ENCODE measurements at places on chromosomes 4 and X. TPM values are rescaled to one million over a fixed set of nuclear protein-coding genes. Genes with fewer than 3 reads are reported as not detected.

The NLGN4X gene
- 1.9 TPM for polyA plus RNA-seq

The FMR1NB gene
- polyA plus RNA-seq: not detected

The EDA gene
- 3.3 TPM for polyA plus RNA-seq

The SYP gene
- polyA plus RNA-seq: 3.1 TPM

The PDLIM3 gene
- 19.1 TPM for polyA plus RNA-seq

The SAGE1 gene
- 0.04 TPM for polyA plus RNA-seq

The KIAA1210 gene
- polyA plus RNA-seq: 1.2 TPM

The CTAG1A gene
- polyA plus RNA-seq: not detected

The SPANXB1 gene
- polyA plus RNA-seq: not detected

The HMGN5 gene
- 43.5 TPM for polyA plus RNA-seq

The EGFL6 gene
- polyA plus RNA-seq: 63.5 TPM

The RADX gene
- polyA plus RNA-seq: 14.6 TPM

The DCAF12L1 gene
- 0.55 TPM for polyA plus RNA-seq

The CCDC160 gene
- polyA plus RNA-seq: 2.2 TPM

DNA sequence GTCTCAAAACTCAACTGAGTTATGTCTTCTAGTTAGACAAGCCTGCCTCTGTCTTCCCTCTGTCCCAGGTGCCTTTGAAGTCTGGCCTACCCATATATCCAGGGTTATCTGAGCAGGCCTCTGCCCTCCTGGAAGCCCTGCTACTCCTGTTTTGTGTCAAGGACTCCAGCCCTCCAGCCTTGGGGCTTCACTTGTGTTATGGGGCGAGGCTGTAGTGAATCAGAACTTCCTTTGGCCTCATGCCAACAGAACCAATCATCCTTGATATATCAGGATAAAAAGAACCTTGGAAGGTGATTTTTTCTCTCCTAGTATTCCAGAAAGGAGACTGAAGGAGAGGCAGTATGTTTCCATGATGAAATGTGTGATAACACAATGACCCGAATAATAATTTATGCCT, 8.9 kb upstream of the ADGRG4 start:
- no peak for DNase-seq

DNA sequence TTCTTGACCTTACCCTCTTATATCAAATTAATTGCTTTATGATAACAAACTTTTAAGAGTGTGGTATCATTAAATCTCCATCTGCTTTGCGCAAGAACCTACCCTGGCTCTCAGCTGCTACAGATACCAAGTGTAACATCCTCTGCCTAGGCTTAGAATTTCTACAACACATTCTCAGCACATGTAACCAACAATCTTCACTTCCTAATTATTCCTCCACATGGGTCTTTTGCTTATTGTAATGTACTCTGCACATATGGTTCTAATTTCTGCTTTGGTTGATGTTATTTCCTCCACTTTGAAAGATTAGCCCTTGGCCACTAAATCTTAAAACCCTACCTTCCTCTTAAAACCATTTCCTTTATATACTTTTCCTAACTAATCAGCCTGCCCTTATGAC, 242.4 kb downstream of the ARHGAP24 start:
- no peak for DNase-seq

GRCh38 chr4:21649391-21650090, 299.0 kb downstream of the KCNIP4 start:
- no peak for DNase-seq

DNA sequence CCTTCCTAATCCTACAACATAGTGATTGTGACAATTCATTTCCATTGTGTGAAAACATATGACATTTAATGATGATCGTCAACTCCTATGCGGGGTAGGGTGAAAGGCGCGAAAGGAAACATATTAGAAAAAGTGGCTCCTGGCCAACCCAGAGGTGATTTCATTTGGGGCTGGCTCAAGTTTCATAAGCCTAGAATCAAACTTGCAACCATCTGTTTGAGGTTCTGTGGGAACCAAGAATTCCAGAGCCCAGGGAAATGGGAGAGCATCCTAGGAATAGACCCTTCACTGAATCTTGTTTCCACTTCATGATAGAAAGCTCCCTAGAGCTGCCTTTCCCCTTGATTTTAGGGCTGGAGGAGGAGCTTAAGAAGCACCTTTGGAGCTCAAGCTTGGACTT, 101.3 kb upstream of the EGFL6 start:
- DNase-seq: no peak

GRCh38 chr4:152075253-152075928, 314.6 kb upstream of the GATB start:
- DNase-seq: no peak

- no peak for DNase-seq
These were observed 82.6 kb downstream of the GPC4 start for GRCh38 chrX:133332737-133333136.

DNA sequence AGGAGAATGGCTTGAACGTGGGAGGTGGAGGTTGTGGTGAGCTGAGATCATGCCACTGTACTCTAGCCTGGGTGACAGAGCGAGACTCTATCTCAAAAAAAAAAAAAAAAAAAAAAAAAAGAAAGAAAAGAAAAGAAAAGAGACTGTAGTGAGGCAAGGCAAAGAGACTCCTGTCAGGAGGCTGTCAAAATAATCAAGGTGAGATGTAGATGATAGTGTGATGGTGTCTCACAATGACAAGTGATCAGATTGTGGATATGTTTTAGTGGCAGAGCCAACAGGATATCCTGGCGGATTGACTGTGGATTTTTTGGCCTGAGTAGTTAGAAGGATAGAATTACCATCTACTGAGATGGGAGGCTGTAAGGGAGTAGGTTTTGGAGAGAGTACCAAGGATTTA, 12.6 kb downstream of the TRPC5OS start:
- no peak for DNase-seq

- DNase-seq: no peak
These were observed 259.5 kb upstream of the SLC7A11 start for GRCh38 chr4:138501614-138502013.

GRCh38 chrX:14355556-14355955, 173.8 kb upstream of the GLRA2 start:
- DNase-seq: no peak

- DNase-seq: no peak
These were observed 346.4 kb upstream of the FAM241A start for GRCh38 chr4:111798840-111799239.

GRCh38 chr4:39730072-39730471, 32.1 kb downstream of the UBE2K start:
- no peak for DNase-seq

GRCh38 chr4:71211748-71212147, 127.1 kb upstream of the SLC4A4 start:
- DNase-seq: no peak

- DNase-seq: no peak
These were observed 2.5 kb upstream of the GABRA2 start for GRCh38 chr4:46392421-46392820.

GRCh38 chr4:11904846-11905739, 476.4 kb upstream of the HS3ST1 start:
- no peak for DNase-seq

GRCh38 chr4:1405636-1406393, 427 bp downstream of the NKX1-1 start:
- DNase-seq: no peak

DNA sequence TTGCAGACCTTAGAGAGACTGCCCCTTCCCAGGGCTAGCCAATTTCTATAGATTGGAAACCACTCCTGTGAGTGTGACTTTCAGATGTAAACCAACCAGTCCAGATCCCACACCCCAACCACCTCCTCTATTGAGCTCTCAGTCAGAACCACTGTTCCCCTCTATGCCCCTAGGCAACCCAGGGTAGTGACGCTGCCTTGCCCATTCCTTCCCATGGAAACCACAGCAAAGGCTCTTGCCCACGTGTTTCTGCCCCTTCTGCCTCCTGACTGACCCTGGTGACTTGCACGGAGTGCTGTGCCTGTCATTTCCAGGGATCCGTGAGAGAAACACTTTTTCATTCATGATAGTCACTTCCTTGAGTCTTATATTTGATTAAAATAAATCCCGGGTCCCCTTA, 32.4 kb downstream of the CYTL1 start:
- DNase-seq: no peak

GRCh38 chr4:177108708-177109107, 201.0 kb upstream of the NEIL3 start:
- peak; percentile 5 for DNase-seq

DNA sequence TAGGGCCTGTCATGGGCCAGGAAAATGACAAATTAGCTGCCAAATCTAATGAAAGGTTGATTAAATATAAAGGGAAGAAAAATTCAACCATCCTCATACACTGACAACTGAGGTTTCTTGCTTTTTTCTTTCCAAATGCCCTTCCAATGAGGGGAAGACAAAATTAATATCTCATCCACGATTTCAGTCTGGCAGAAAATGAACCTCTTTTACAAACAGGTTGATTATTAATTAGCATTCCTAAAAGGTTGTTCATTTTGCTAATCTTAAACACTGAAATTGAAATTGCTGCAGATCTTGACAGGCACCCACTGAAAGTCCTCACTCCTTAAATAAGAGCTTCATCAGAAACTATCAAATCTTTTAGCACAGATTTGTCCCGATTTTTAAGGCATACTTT, 45.5 kb downstream of the NPFFR2 start:
- no peak for DNase-seq

DNA sequence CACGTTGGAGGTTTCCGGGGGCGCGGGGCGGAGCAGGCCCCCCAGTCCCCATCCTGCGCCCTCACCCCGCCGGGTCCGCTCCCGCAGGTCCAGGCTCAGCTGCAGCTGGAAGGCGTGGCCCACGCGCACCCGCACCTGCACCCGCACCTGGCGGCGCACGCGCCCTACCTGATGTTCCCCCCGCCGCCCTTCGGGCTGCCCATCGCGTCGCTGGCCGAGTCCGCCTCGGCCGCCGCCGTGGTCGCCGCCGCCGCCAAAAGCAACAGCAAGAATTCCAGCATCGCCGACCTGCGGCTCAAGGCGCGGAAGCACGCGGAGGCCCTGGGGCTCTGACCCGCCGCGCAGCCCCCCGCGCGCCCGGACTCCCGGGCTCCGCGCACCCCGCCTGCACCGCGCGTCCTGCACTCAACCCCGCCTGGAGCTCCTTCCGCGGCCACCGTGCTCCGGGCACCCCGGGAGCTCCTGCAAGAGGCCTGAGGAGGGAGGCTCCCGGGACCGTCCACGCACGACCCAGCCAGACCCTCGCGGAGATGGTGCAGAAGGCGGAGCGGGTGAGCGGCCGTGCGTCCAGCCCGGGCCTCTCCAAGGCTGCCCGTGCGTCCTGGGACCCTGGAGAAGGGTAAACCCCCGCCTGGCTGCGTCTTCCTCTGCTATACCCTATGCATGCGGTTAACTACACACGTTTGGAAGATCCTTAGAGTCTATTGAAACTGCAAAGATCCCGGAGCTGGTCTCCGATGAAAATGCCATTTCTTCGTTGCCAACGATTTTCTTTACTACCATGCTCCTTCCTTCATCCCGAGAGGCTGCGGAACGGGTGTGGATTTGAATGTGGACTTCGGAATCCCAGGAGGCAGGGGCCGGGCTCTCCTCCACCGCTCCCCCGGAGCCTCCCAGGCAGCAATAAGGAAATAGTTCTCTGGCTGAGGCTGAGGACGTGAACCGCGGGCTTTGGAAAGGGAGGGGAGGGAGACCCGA, 14.0 kb downstream of the SHOX start:
- DNase-seq: no peak

DNA sequence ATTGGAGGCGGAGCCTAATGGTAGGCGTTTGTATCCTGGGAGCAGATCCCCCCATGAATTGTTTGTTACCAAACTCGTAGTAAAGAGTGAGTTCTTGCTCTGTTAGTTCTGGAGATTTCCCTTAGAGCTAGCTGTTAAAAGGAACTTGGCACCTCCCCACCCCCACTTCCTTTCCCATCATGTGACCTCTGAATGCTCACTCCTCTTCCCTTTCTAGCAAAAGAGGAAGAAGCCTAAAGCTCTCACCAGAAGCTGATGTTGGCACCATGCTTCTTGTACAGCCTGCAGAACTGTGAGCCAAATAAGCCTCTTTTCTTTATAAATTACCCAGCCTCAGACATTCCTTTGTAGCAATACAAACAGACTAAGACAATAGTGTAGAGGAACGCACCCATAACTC, 13.8 kb upstream of the ATOH1 start:
- DNase-seq: no peak

DNA sequence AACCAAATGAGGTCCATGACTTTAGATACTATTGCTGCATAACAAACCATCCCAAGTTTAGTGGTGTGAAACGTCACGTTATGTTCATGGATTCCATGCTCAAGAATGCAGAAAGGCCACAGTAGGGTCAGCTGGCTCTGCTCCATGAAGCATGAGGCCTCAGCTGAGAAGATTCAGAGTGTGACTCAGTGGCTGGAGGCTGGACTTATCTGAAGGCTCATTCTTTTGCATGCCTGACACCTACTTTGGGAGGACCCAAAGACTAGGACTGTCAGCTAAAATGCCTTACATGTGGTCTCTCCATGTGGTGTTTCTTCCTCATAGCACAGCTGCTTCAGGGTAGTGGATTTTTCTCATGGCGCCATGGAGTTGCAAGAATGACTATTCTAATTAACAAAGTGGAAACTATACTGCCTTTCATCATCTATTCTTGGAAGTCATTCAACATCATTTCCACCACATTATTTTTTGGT, 11.5 kb upstream of the CCDC149 start:
- peak; percentile 42 for DNase-seq

DNA sequence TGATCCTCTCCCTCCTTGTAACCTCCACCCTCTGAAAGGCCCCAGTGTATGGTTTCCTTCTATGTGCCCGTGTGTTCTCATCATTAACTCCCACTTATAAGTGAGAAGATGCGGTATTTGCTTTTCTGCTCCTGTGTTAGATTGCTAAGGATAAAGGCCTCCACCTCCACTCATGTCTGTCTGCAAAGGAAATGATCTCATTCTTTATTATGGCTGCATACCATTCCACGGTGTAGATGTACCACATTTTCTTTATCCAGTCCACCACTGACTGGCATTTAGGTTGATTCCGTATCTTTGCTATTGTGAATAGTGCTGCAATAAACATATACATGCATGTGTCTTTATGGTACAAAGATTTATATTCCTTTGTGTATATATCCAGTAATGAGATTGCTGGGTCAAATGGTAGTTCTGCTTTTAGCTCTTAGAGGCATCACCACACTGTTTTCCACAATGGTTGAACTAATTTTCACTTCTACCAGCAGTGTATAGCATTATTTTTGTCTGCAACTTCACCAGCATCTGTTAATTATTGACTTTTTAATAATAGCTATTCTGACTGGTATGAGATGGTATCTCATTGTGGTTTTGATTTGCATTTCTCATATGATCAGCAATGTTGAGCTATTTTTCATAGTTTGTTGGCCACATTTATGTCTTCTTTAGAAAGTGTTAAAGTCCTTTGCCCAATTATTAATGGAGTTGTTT, 1030.9 kb downstream of the FSTL5 start:
- no peak for DNase-seq

All from right lung (tissue), 10 donors.